ENCODE measurements at places on chromosomes 11 and 22.

GRCh38 chr11:8070417-8071115 is 10.4 kb upstream of the TUB start:
- no peak for DNase-seq

DNA sequence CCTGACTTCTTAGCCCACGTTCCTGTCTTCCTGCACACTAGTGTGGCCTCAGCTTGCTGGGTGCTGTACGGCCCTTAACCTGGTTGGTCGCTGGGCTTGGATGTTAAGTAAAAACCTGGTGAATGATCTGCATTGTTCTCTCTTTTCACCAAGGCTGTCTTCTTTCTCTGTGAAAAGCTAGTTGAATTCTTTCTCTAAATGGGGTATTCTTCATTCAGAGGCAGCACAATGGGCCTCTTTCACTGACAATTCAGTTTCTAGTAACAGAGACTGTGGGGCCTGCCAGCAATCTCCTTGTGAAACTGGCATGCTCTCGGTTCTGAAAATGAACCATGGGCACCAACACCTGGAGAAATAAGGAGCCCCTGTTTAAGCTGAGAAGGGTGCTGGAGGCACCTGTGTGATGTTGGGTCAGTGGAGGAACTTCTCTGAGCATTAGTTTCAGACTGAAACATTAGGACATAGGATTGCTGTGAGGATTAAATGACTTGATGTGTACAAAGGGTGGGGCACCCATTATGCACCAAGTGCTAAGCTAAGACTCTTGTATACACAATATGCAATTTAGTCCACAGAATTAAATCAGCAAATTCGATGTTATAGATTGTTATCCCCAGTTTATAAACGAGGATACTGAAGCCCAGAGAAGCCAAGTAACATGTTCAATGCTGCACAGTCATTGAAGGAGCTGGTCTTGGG is 33.1 kb upstream of the ELF5 start:
- no peak for DNase-seq

DNA sequence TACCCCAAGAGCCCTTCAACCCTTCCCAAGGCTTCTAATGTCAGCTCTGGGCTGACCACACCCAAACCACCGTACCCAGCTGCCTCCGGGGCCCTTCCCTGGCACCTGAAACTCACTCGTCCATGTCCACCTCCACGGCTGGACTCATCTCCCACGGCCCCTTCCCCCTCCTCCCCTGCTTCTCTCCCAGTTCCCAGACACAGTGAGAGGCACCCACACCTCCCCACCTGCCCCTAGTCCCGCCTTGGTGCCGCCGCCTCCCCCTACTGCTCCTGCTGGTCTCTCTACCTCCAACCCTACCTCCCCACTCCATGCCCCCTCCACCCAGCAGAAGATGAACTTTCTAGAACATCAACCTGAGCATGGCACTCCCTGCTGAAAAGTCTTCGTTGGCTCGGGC is 39.5 kb downstream of the ELFN2 start:
- no peak for DNase-seq

- DNase-seq, result peak; percentile 79
These were observed 90.5 kb downstream of the UBASH3B start for GRCh38 chr11:122746050-122746478.

- no peak for DNase-seq
These were observed 9.9 kb downstream of the RDX start for GRCh38 chr11:110286298-110287040.

- DNase-seq, result no peak
These were observed 34.7 kb upstream of the WNT7B start for GRCh38 chr22:46011627-46012181.

GRCh38 chr11:111456859-111457730 is 55.1 kb downstream of the BTG4 start:
- no peak for DNase-seq

DNA sequence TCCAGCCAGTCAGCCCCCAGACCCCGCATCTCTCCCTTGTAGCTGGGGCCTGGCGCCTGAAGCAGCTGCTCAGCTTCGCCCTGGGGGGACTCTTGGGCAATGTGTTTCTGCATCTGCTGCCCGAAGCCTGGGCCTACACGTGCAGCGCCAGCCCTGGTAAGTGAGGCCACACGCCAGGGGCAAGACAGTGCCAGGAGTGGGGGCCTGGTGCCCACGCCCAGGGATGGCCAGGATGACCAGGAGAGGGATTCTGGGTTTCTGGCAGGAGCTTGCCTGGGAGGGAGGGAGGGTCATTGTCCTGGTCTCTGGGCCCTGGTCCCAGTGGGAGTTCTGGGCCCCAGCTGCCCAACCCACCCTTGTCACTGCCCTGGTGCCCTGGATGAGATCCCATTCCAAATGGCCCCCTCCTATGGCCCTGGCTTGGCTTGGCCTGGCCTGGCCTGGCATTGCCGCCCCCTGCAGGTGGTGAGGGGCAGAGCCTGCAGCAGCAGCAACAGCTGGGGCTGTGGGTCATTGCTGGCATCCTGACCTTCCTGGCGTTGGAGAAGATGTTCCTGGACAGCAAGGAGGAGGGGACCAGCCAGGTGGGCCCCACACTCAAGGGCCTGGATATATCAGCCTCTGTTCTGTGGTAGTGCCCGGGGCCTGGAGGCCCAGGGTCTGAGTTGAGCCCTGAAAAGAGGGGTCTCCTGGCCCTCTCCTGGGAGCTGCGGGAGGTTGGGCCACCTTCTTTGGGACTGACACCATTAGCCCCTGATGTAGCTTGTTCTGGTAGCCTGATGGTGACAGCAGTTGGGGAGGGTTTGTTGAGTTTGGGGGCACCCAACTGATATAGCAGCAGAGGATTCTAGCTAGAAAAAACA is 3.7 kb downstream of the SLC39A13 start:
- DNase-seq, result peak; percentile 78

GRCh38 chr22:47162865-47163264 is 400.4 kb downstream of the TBC1D22A start:
- no peak for DNase-seq

DNA sequence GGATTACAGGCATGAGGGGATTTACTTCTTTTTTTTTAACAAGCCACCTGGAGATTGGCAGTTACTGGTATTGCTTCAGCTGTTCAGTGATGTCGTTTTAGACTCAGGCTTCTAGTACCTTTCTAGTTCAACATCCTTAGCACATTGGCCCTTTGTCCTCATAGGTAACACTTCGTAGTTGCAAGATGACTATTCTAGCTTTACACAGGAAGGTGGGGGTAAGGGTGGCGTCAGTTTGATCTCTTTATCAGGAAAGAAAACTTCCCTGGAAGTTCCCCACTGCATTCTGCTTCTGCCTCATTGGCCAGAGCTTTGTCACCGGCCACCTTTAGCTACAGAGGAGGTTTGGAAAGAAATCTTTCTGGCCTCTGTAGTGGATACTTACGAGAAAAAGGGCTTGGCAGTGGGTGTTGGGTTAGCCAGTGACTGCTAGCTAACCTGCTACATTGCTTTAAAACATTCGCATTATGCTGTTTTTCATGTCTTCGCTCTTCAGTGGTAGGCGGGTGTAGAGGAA is 40.7 kb downstream of the SFI1 start:
- peak; percentile 40 for DNase-seq

Data from activated naive CD4-positive, alpha-beta T cell treated with anti-CD3 and anti-CD28 coated beads, Interleukin-2, amount 50 U/mL, for 72 hours (primary cell).